ENCODE measurements at places on chromosomes 16 and 17.

DNA sequence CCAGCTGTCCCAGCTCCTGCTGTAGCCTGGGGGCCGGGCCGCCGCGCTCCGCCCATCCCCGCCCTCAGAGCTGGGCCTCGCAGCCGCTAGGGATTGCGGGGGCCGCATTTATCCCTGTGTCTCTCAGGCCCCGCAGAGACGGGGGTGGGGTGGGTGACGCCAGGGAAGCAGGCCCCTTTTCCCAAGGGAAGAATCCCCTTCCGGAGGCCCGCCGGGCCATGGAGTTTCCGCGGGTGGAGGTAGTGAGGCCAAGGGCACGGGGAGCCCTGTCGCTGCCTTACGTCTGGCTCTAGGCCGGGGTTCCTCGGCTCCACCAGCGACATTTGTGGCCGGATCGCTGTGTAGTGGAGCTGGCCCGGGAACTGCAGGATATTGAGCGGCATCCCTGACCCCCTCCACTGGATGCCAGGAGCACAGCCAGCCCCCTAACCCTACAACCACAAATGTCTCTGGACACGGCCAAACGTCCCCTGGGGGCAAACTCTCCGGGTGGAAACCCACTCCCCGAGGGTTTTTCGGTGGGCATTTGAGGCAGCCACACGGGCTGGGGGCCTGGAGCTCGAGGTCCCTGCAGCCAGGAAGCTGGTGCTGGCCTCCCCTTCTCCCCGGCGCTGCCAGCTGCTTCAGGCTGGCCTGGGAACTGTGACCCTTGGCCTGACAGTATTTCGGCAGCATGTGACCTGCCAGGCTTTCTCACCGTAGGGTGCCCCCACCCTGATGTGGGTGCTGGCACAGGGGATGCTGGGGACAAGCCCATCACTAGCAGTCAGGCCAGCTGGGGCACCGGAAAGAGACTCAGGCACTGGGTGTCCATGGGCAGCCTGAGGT, 12.0 kb upstream of the CD300A start:
- peak; percentile 68 for DNase-seq

GRCh38 chr16:47132308-47132707, 11.4 kb downstream of the NETO2 start:
- no peak for DNase-seq

GRCh38 chr16:72013389-72013788, 4.8 kb downstream of the DHODH start:
- no peak for DNase-seq

- DNase-seq, result no peak
Measured at GRCh38 chr17:8013731-8014557, 11.5 kb downstream of the GUCY2D start.

DNA sequence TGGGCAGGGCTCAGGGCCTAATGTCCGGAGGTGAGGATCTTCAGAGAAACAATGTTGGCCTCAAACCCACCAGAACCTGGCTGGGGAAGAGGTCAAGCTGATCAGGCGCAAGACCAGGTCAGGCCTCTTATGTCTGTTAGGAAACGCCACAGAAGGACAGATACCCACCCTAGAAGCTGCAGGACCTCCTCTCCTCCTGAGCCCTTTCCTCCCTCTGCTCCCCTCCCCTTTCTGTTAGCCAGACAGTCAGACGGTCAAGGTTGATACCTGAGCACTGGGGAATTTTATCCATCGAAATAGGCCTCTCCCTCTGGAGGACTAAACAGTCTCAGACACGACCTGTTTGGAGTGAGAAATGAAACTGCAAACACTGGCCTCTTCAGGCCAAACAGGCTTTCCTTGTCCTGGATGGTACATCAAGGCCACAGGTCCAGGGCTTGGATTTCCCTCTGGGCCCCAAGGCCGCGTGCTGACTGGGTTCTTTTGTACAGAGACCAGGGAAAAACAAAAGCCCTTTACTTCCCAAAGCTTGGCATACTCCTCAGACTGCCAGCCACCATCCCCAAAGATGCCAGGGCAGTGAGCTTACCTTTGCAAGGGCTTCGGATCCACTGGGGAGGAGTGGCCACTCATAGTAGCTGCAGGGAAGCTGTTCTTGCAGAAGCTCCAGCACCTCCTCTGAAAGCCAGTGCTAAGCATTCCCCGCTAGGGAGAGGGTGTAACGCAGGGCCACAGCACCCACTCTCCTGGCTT, 135.8 kb downstream of the CCDC182 start:
- DNase-seq, result no peak

DNA sequence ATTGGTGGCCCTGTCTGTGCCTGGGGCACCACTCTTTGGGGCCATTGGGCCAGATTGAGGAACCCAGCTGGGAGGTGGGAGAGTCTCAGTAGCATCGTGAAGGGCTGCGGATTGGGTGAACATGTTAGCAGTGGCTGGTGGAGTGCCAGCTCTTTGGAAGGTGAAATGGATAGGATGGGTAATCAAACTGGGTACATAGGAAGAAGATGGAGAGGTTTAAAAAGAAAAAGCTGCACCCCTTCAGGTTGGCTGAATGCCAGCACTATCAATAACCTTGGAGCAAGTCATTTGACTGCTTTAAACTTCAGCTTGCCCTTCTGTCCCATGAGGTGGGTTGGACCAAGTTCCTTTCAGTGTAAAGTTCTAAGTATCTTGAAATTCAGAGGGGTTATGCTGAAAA, 95.0 kb downstream of the RPTOR start:
- DNase-seq, result no peak

GRCh38 chr17:77140166-77140877, 447 bp upstream of the SEC14L1 start:
- DNase-seq, result peak; percentile 100

- no peak for DNase-seq
Measured at GRCh38 chr16:78075800-78076199, 23.7 kb upstream of the WWOX start.

DNA sequence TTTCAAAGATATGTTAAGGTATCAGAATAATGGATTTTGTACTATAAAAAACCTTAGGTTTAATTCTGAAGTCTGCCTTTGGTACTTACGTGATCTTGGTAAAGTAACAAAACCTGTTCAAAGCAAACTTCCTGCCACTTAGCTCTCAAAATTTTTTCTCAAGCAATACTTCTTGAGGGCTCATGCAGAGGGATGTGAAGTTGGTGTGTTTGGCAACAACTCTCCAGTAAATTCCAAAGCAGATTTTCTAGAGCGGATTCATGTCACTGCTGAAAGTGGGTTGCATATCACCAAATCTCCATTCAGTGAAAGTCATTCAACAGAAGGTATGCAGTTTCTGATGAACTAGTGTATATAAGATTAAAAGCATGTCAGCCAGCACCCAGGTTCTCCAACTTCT, 856.7 kb downstream of the CDH8 start:
- no peak for DNase-seq

- no peak for DNase-seq
Measured at GRCh38 chr17:1462164-1463112, 6.4 kb upstream of the CRK start.

DNA sequence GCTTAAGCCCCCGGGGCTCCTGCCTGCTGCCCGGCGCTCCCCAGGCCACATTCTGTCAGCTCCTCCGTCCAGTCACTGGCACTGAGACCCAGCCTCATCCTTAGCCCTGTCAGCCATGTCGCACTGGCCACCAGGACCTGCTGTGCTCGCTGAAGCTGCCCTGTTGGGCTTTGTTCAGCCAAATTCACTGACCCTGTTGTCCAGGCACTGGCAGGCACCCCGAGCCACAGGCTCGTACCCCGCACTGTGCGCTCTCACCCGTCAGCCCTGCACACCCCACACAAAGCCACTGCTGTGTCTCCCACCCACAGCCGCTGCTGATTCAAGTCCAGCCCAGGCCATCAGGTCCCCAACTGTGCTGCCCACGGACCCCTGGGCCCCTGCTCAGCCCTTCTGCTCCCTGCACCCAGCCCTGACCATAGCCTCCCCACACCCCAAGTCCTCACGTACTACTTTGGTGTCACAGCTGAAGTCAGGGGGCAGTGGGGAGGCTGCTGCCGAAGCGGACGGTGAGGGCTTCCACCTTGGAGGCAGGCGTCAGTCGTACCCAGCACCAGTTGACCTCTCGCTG, 131.5 kb upstream of the CHMP6 start:
- no peak for DNase-seq

GRCh38 chr17:45784293-45784740, at the start of gene CRHR1:
Gene CRHR1 (plus strand): TSS chr17:45784320. CDS start chr17:45784545, 225 bp downstream.
- DNase-seq, result no peak

DNA sequence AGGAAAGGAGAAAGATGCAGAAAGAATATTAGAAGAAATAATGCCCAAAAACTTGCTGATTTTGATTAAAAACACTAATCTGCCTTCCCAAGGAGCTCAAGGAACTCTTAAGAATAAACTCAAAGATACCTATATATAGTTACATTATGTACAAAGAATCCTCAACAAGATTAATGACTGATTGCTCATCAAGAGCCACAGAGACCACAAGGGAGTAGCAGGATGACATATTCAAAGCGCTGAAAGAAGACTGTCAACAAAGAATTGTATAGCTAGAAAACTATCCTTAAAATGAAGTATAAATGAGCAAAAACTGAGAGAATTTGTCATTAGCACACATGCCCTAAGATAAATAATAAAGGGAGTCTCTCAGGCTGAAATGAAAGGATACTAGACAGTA, 6.2 kb downstream of the LPCAT2 start:
- DNase-seq, result no peak

DNA sequence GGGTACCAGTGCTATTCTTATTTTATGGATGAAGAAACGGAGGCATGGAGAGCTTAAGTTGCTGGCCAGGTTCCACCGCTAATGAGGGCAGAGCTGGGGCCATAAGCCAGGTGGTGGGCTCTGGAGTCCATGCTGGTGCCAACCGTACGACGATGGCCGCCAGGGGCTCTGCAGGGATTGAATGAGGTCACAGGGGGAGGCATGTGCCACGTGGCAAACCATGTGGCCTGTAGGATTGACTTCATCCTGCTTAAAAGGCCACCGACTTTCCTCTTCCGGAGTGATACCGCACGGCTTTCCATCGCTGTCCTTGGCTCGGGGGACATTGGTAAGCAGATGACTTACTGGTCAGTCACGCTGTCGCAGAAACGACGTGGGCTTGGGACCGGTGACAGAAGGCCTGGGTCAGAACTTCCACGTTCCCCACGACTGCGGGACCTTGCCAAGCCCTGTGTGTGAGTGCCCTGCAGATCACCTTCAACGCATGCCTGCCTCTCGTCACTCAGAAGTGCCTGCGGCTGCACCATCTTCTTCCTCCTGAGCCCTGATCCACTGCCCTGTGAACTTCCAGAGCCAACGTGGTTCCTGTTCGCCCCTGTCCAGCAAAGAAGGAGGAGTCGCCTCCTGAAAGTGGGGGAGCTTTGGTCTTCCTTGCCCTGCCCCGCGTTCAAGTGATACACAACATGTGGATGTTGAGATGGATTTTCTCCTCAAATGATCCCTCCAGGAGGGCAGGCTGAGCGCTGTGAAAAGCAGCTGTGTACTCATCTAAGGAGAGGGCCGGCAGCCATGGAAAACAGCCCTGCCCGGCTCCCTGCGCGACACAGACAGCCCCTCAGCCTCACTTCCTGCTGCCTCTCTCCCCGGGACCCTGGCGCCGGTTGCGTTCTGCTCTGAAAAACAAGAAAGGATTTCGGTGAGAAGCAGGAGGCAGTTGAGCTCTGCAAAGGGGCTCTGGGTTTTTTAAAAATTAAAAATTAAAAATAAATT, 176.7 kb downstream of the C16orf95 start:
- DNase-seq, result no peak

- no peak for DNase-seq
Measured at GRCh38 chr16:83928341-83929055, 24.5 kb upstream of the OSGIN1 start.

- DNase-seq, result no peak
Measured at GRCh38 chr16:49910541-49911071, 54.7 kb upstream of the ZNF423 start.

- DNase-seq, result no peak
Measured at GRCh38 chr16:23520500-23520899, 10.2 kb upstream of the GGA2 start.

GRCh38 chr17:82022310-82022980, at the start of gene CENPX:
Gene CENPX (minus strand): TSS chr17:82022878. CDS start chr17:82022861, 17 bp downstream.
- no peak for DNase-seq

- DNase-seq, result no peak
Measured at GRCh38 chr16:77888871-77889270, 100.5 kb downstream of the VAT1L start.

DNA sequence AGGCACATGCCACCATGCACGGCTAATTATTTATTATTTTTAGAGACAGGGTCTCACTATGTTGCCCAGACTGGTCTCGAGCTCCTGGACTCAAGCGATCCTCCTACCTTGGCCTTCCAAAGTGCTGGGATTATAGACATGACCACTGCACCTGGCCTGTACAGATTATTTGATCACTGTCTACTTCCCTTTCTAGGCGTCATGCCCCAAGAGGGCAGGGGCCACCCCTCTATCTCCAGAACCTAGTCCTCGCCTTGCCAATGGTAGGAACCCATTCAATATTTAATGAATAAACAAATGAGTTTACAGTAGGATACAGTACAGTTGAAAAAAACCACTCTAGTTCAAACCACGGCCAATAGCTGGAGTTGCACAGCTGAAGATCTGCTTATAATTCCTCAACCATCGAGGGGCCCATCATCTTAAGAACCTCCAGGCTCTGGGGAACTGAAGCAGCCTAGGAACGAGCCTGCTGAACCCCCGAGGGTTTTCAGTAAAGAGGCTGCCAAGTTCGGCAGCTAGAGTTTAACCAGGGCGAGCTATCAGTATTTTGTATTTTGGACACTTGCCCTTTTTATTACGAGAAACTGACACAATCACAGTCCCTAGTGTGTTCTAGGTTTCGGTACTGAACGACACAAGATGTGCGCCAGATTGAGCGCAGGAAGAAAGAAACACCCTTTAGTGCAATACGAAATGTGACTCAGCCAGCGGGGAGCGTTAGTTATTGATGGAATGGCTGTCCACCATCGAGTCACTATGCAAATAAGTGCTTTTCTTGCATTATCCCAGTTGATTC, 14.6 kb downstream of the ADCY9 start:
- DNase-seq, result no peak

Measured in activated CD8-positive, alpha-beta memory T cell treated with anti-CD3 and anti-CD28 coated beads, Interleukin-2, amount 50 U/mL, for 4 hours (primary cell).